Activated CD8-positive, alpha-beta memory T cell treated with anti-CD3 and anti-CD28 coated beads, Interleukin-2, amount 10 ng/mL, durations not matched to agents 7 days and 5 days (primary cell): ENCODE measurements at places on chromosomes 7 and 10. TPM values are rescaled to one million over a fixed set of nuclear protein-coding genes. Genes with fewer than 3 reads are reported as not detected.

GRID1 gene
- total RNA-seq = not detected

WDR86 gene
- 0.29 TPM for total RNA-seq

ITIH5 gene
- not detected for total RNA-seq

PFKFB3 gene
- 57.1 TPM for total RNA-seq

KLF14 gene
- total RNA-seq = not detected

PRF1 gene
- 433 TPM for total RNA-seq

POLL gene
- 30.5 TPM for total RNA-seq

NPY4R gene
- total RNA-seq = not detected
